Activated T-helper 2 cell treated with anti-CD3 and anti-CD28 coated beads, Interferon-gamma antibody, Interleukin-2, Interleukin-4, amounts not matched to agents 10 μg/mL and 5 μg/mL and 100 μg/mL, durations not matched to agents 14 hours and 24 hours and 36 hours (primary cell): ENCODE measurements at places on chromosomes 7 and 10. TPM values are rescaled to one million over a fixed set of nuclear protein-coding genes. Genes with fewer than 3 reads are reported as not detected.
A peak's percentile ranks its signal among the peaks of the same experiment; 100 is the strongest.

Gene CRYGN
- total RNA-seq, result not detected in 2 replicates

Gene RAPGEF5
- 0.67 and 0.82 TPM in 2 replicates for total RNA-seq

Gene BAMBI
- 0.16 TPM in 2 replicates for total RNA-seq

Gene LRRC18
- total RNA-seq, result not detected in 2 replicates

Gene LFNG
- total RNA-seq, result 41.0 and 45.6 TPM in 2 replicates

DNA sequence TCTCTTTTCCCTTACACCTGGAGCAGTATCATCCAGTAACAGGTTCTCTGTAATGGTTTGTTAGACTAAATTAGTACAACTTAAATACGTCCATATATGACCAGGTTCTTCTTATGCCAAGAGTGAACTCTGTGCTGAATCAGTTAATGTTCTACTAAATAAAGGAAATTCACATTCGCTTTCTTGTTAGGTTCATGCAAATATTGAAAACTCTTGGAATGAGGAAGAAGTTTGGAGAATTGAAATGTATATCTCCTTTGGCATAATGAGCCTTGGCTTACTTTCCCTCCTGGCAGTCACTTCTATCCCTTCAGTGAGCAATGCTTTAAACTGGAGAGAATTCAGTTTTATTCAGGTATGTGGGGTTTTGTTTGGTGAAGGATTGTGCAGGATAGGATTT lies 15.3 kb upstream of the CFAP69 start:
- H3K4me1 ChIP-seq, result no peaks in the 10 kb centered on the region
- peaks cover 5% of the 10 kb centered on the region for H3K27me3 ChIP-seq
- no peak overlapping the region for H3K27ac ChIP-seq
- no peak for DNase-seq

DNA sequence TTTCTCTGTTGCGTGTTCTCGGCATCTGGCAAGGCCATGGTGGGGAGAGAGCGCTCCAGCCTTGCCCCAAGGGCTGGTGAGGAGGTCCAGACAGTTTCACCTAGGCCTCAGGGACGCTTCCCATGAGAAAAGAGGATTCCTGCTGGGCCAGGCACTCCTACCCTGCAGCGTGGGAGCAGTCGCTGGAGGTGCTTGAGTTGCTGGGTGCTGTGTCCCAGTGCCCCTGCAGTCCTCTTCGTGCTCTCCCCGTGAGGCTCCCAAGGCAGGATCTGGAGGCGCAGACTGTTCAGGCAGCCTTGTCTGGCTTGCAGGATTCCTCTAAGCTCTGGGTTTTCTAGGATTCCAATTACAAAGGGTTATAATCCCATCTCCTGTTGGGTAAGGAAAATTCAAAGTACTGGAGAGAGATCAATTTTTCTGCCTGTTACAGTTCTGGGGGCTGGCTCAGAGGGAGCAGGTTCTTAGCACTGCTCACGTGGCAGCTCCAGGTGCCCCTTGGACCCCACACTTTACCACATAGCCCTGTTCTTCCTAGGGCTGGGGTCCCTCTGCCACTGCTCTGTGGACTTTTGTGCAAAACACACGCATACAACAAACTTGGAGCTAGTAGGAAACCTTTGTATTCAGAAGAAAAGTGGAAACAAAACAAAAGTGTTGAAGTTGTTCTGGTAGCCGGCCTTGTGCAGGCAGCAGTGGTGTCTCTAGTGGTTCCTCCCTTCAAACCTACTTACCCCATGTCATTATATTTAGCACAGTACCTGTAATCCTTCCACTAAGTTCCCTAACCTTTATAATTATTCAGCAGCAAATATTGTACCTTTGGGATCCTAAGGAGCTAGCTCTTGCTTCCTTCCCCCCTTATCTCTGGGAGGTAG lies 60.5 kb downstream of the CCNY start:
- no peak overlapping the region for H3K4me3 ChIP-seq
- peaks cover 3% of the 10 kb centered on the region for H3K36me3 ChIP-seq
- no peaks in the 10 kb centered on the region for H3K27me3 ChIP-seq
- no peak for DNase-seq

DNA sequence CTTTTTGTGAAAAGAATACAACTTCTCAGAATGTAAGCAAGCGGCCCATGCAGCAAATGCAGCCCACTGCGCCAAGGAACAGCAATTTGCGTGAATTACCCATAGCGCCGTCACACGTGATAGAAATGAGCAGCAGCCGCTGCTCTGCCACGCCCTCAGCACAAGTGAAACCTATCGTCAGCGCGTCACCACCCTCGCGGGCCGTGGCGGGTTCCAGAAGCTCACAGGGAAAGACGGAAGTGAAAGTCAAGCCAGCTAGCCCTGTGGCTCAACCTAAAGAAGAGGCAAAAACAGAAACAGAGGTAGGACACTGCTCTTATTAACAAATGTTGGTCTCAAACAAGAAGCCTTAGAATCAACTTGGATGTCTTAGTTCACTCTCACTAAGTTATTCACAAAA lies 70.5 kb downstream of the SHH start:
- H3K27me3 ChIP-seq, result no peaks in the 10 kb centered on the region
- no peak overlapping the region for H3K4me3 ChIP-seq
- H3K27ac ChIP-seq, result peak overlapping the region; percentile 76
- peaks cover 75% of the 10 kb centered on the region for H3K4me1 ChIP-seq
- H3K36me3 ChIP-seq, result peaks cover 91% of the 10 kb centered on the region

- peaks cover 32% of the 10 kb centered on the region for H3K27me3 ChIP-seq
- H3K4me1 ChIP-seq, result no peaks in the 10 kb centered on the region
- H3K4me3 ChIP-seq, result no peak within 1 kb of the TSS
- no peaks in the 10 kb centered on the region for H3K36me3 ChIP-seq
- H3K27ac ChIP-seq, result no peak within 1 kb of the TSS
- DNase-seq, result no peak
Measured at GRCh38 chr10:118595598-118596425, at the start of gene PRLHR. TSS of gene PRLHR (minus strand) at chr10:118595648. CDS start at chr10:118595244, 404 bp downstream.

DNA sequence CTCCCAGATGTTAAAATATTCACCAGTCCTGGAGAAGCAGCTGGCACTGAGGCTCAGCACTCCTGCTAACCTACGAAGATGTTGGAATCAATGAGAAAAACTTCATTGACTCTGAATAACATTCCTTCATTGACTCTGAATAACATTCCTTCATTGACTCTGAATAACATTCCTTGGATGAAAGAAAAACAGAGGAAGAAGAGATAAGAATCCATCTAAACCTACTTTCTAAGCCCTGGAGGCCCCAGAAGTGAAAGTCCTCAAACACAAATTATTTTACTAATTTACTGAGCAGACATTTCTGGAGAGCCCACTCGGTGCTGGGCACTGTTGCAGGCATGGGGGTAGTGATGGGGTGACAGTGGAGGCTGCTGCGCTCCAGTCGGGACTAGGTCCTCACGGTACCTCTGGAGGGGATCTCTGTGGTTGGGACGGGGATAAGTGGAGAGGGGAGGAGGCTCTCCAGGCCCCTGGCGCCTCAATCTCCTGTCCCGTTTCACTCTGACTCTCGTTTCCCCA lies 254.1 kb downstream of the WDR37 start:
- H3K27ac ChIP-seq, result no peak overlapping the region
- H3K36me3 ChIP-seq, result no peaks in the 10 kb centered on the region
- H3K4me1 ChIP-seq, result no peaks in the 10 kb centered on the region
- H3K4me3 ChIP-seq, result no peak overlapping the region
- no peak for DNase-seq
